NCI-H774 (cell line): ENCODE measurements at places on chromosomes 7 and 10.
A peak's percentile ranks its signal among the peaks of the same experiment; 100 is the strongest.

GRCh38 chr10:3625959-3626751 is 158.9 kb downstream of the KLF6 start:
- DNase-seq, result no peak

GRCh38 chr7:105759670-105760550 is 116.5 kb downstream of the ATXN7L1 start:
- DNase-seq, result peak; percentile 14

DNA sequence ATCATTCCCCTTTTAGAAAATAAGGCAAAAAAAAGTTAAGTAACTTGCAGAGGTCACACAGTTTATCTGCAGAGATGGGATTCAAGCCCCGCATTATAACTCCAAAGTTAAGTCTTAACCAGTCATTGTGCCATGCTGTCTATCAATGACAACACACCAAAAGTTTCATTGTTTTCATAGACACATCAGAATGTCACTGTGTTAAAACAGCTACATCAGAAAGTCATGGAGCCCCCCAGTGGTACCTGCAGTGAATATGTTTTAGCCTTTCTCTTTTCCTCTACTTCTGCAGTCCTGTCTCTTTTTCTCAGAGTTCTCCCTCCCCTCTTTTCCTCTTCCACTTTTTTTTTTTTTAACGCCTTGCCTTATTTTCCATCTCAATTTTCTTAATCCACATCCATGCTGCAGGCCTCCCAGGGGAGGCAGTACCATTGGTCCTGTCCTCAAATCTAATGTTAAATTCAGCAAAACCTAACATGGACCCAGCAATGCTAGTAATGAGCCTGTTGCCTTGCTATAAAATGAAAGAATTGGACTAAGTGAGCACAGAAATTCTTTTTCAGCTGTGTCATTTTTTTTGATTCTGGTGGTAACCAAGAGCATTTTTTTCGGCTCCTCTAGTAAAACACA is 3.8 kb upstream of the NRCAM start:
- peak; percentile 27 for DNase-seq

DNA sequence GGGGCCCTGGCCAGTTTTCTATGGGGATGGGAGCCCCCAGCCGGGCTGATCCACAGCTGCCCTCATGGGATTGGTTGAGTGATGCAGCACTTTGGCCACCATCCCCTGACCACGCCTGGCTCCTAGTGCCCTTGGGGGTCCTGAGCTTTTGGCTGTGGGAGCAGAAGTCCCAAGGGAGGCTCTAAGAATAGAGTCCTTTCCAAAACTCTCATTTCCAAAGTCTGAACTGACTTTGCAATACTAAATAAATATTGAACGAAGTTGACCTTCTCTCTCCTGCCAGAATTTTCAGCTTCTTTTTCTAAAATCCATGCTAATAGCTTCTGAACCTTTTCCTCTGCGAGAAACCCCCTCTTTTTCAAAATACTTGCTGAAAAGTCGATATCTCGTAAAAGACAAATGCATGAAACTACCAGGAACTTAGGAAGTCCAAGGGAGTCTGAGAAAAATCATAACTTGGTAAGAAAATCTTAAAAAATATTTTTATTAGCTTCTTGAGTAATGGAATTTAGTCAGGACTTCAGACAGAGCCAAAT is 62.7 kb upstream of the IGFBP3 start:
- no peak for DNase-seq

GRCh38 chr10:124384591-124385190 is 34.0 kb downstream of the OAT start:
- DNase-seq, result no peak

- DNase-seq, result no peak
Observed at GRCh38 chr7:51705701-51706100, 389.1 kb upstream of the COBL start.

DNA sequence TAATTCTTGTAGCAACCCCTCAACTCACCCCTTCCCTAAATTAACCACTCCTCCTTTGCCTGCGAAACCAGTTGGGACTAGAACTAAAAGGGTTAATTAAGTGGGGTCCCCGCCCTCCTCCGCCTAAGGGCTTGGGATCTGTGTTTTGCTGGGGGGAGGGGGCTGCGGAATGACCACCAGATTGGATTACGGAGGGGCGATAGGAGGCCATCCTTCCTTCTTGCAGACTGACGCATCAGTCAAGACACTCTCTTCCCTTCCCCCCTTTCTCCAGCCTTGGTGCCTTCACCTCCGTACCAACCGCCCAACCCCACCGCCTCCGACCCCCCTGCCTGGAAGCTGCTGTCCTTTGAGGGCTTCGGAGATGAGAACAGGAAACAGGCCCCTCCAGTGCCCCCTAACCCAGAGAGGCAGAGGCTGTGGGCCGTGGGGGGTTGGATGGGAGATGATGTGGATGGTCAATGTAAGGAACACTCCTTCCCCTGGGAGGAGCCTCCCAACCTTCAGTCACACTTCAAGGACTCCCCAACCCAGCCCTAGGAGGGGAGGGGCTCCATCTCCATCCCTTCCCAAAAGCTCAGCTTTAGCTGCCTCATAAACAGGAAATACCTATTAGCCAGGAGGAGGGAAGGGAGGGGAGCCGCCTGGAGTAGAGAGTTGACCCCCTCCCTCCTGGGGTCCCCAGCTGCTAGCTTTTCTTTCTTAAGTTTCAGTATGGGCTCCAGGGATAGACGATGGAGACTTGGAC is 997 bp upstream of the LDB1 start:
- DNase-seq, result no peak

DNA sequence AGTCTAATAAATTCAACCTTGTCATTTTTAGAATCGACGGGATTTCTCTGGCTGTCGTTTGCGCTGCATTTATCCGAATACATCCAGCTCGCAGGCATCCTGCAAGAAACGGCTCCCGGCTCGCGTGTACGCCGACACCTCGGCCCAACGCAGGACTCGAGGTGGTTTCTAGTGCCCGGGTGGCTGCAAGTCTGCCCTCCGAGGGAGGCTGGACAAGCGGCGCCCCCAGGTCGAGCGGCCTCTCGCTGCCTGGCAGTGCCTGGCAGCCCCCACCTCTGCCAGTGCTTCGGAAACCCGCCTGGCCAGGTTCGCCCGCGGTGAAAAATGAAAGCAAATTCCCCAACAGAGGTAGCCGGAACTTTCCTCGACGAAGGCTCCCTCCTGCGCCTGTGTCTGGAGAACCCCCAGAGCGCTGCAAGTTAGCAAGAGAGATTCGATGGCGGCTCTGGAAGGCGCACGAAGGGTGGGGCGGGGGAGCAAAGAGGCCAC is 5.7 kb upstream of the ZNF503 start:
- DNase-seq, result no peak

DNA sequence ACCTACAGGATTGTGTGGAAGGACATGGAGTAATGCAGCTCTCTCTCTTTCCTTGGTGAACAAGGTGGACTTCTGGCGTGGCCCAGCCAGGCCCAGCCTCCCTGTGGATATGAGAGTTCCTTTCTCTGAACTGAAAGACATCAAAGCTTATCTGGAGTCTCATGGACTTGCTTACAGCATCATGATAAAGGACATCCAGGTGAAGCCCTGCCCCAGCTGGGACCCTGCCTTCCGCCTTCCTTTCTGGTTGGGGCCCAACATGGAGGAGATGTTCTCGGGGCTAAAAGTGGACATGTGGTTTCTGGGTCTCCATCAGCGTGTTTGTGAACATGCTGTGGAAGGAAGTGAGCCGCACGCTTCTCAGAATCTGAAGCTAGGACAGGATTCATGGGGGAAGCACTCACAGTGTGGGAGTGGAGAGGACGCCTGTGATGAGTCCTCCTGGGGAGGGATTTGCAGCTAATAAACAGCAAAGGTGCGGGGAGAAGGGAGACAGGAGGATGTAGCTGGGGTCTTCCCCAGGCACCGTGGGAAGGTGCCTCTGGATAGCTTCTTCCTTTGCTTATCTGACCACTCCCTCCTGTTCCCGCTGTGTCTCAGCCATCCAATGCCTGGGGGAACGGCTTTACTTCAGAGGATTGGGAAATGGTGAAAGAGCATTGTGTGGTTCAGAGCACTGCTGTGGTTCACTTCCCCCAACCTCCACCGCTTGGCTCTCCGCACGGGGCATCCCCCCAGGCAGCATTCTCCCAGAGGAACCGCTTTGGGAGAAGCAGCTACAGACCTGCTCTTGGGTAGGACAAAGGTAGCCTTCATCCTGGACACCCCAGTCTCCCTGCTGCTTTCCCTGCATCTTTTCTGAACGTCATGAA is 5.5 kb downstream of the CPA5 start:
- no peak for DNase-seq

DNA sequence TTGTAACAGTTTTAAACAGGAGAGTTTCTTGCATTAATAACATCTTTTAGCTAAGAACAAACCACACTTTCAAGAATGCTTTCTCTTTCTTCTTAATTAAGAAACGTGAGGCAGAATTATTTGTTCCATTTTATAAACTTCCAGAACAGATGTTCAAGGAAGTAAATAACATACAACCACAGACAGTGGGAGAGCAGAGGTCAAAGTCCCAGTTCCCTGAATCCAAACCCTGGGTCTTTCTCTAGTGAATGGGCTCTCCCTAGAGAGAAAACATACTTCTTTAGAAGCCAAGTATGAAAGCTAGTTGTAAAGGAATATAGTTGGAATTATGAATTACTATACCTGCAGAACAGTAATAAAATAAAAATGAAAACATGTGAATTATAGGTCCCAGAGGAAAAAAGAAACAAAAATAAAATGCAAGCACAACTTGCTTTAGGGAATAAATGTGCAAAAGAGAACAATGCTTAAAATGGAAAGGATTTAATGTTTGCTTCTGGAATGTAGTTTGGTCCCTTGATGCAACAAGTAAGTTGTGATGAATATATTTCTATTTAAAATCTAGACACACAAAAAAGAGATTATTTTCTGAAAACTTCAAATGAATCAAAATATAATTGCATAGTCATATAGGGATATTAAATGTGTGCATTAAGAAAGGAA is 6.0 kb downstream of the OR6B1 start:
- no peak for DNase-seq

DNA sequence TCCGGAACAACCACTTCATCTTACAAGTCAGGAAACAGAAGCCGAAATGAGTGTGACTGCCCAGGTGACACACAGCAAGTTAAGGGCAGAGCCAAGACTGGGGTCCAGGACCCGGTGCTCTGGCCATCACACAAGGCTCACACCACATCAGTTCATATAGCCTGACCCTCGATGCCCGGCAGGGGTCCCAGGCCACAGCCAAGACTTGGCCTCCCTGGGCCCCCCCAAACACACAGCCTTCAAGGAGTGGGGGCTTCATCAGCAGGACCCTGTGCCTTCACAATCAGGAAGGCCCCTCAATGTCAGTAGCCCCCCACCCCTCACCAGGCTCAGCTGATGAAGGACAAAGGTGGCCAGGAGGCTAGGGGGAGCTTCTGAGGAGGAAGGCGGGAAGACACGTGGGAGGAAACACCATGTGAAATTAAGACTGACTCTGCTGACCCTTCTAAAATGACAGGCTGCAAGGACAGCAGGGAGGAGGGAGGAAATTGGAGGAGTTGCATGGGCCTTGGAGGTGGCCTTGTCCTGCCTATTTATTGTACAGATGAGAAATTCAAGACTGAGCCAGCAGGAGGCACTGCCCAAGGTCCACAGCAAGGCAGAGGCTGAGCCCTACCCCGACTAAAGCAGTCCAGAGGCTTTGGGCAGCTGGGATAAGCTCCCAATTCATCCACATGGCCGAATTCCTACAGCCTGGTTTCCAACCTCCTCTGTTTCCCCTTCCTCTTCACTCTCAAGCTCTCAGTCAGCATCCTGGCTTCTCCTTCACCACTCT is 216.1 kb upstream of the ZMIZ1 start:
- no peak for DNase-seq

DNA sequence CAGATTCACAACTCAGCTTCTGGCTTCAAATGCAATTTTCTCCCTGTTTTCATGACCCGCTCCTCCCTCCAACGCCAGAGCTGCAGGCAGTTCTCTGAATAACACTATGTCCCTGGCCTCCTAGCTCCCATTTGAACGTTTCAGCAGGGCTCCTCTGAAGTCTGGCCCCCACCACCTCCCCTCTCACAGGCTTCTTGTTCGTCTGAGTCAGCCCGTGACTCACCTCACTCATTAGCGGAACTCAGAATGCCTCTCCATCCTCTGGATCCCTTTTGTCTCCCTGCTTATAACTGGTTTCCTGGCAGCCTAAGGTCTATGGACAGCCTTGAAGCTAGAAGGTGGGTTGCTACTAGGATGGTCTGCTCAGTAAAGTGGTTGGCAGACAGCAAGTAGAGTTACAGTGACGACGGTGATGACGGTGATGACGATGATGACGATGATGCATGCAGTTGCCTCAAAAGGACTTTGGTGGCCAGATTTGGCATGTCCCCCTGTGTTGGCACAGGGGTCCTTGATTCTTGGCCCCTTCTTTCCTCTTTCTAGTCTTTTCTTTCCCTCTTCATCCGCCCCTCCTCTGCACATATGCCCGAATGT is 83.3 kb upstream of the MKLN1 start:
- no peak for DNase-seq

- no peak for DNase-seq
Observed at GRCh38 chr7:12322903-12323300, 80.8 kb downstream of the VWDE start.

DNA sequence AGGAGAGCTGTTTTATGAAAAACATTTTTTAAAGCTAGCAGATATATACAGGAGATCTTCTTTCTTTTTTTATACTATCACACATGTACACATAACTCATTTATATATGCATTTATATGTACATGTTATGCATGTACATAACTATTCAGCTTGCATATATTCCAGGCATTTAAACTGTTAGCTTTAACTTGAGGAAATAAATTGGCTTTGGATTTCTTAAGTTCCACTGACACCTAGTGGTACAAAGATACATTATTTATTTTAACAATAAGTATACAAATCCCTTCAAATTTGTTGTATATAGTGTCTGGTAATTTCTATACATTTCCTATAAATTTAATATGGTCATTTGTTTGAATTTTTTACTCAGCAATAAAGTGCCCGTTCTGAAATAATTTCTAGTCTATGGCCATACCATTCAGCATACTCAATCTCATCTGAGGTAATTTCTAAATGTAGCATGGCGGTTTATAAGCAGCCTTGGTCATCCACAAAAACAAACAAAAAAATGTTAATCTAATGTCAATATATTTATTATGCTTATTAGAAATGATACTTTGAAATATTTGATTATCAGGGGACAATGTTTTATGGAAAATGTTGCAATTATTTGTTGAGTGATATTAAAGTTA is 11.6 kb downstream of the ZDHHC6 start:
- DNase-seq, result no peak

DNA sequence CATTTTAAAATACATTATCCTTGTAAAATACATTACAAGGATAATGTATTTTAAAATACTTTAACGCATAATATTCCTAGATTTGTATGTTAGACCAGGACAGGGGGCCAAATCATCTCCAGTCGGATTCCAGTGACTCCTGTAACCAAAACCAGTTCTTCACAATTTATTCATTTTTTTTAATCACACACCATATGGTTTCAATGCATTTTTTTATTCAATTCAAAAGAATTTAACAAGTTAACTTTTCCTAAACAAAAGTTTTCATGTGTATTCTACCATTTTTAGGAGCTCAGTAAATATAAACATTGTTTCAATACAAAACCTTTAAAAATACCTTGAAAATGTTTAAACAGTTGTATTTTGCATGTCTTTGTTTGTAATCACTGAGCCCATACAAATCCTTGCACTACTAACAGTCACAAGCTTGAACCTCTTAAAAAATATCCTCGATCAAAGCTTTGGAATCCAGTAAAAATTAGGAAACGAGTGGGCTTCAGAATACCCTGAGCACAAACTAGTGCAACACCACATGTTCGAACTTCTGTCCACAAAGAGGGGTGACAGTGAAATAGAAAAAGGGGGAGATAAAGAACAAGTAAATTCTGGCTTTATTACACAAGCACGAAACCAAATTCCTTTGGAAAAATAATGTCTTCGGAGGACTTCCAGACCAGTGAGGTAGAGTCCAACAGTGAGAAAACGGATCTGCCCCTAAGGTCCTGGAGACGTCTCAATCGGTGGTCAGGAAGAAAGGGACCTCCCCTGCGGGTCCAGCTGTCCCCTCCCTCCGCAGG is 1.6 kb downstream of the CCDC71L start:
- no peak for DNase-seq
